LoVo (cell line): ENCODE measurements at places on chromosomes 1 and 21.
A peak's percentile ranks its signal among the peaks of the same experiment; 100 is the strongest.

DNA sequence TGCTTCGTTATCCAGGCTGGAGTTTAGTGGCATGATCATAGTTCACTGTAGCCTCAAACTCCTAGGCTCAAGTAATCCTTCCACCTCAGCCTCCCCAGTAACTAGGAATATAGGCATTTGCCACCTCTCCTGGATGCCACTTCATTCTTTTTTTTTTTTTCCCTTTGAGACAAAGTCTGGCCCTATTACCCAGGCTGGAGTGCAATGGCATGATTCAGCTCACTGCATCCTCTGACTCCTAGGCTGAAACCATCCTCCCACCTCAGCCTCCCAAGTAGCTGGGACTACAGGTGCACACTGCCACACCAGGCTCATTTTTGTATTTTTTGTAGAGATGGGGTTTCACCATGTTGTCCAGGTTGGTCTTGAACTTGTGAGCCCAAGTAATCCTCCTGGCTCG, 19.3 kb downstream of the OSBPL9 start:
- no peak for DNase-seq

DNA sequence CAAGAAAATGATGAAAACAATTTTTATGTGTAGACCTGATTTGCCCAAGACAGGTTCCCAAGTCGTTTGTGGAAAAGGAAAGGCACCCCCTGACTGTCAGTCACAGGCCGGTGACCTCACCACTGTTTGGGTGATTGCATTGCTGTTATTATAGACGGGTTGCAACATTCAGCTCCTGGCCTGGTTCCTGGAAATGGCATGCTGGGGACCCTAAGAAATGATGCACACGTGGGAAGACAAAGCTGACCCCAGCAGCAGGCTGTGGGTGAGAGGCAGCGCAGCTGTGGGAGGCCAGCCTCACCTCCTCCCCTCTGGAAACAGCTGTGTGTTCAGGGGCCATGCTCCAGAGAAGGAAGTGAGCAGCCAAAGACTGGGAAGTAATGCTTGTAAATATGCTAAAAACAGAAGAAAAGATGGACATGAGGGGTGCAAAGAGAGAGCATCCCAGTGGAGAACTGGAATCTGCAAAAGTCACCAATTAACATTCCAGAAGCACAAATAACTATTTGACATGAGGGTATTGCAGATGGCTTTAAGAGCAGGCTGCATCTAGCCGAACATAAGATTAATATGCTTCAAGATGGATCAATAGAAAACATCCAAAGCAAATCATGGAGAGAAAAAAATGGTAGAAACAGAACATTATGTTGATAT, 23.4 kb upstream of the ABCG1 start:
- no peak for DNase-seq

- DNase-seq = no peak
Observed at GRCh38 chr1:81999364-81999763, 198.6 kb downstream of the ADGRL2 start.

DNA sequence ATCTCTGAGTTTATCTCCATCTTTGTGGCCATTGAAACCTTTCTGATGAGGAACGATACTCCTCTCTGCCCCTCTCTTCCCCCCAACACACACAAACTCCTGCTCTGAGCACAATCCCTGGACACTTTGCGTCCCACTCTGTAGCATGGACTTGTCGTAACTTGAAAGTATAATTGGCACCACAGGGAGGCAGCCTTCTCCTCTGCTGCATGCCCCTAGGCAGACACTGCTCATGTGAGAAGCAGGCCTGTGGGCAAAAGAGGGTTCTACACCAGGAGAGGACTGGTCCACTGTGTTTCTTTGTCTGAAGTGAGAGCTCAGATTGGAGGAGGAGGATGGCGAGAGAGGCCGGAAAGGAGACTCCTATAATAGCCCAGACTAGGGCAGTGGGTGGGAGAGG, 3.8 kb upstream of the PARS2 start:
- no peak for DNase-seq

GRCh38 chr1:94821636-94822305, 1.6 kb downstream of the SLC44A3 start:
- peak; percentile 50 for DNase-seq

DNA sequence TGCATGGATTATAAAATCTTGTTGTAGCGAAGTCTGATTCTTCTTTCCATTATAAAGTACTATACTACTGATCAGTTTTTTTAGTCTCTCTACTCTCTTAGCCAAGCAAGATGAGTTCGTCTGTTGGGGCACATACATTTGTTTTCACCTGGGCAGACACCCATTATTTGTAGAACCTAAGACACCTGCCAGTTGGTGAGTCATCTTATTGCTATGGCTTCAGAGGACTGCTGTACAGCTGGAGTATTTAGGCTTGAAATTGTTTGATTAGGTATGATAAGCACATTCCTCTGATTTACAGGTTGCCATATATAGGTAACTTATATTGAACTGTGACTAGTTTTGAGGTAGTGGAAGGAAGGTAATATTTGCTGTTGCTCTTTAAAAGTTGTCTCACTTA, 17.2 kb downstream of the RBM15 start:
- peak; percentile 57 for DNase-seq

- DNase-seq = no peak
Observed at GRCh38 chr1:156164125-156164831, 10.9 kb downstream of the SEMA4A start.

- no peak for DNase-seq
Observed at GRCh38 chr21:33018707-33019465, 6.8 kb upstream of the OLIG2 start.

GRCh38 chr1:241309651-241310050, 47.4 kb downstream of the RGS7 start:
- no peak for DNase-seq
